ENCODE measurements at places on chromosomes 11 and 22.

DNA sequence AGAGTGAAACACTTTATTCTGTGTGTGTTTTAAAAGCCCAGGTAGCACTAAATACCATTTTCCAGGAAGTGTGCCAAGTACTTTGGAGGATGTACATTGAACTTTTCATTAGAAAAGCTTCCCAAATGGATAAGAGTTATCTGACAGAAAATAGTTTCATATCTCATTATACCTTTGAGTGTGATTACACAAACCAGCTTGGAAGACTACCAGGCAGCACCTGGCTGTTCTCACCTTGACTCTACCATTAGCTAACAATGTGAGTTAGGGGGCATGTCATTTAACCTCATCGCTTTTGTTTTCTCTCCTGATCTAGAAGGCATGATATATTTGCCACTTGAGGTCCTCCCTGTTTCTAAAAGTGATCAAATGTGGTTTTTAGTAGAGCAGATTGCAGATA, 50.2 kb downstream of the GRM5 start:
- DNase-seq, result no peak

GRCh38 chr22:37196539-37197450, 8.7 kb upstream of the C1QTNF6 start:
- no peak for DNase-seq

- DNase-seq, result no peak
Measured at GRCh38 chr11:85231588-85231987, 395.6 kb downstream of the DLG2 start.

- peak; percentile 59 for DNase-seq
Measured at GRCh38 chr22:44080936-44081861, 57.1 kb downstream of the PARVB start.

- no peak for DNase-seq
Measured at GRCh38 chr22:22380098-22381030, 128.2 kb downstream of the ZNF280B start.

- no peak for DNase-seq
Measured at GRCh38 chr11:11401960-11402535, 49.0 kb upstream of the CSNK2A3 start.

DNA sequence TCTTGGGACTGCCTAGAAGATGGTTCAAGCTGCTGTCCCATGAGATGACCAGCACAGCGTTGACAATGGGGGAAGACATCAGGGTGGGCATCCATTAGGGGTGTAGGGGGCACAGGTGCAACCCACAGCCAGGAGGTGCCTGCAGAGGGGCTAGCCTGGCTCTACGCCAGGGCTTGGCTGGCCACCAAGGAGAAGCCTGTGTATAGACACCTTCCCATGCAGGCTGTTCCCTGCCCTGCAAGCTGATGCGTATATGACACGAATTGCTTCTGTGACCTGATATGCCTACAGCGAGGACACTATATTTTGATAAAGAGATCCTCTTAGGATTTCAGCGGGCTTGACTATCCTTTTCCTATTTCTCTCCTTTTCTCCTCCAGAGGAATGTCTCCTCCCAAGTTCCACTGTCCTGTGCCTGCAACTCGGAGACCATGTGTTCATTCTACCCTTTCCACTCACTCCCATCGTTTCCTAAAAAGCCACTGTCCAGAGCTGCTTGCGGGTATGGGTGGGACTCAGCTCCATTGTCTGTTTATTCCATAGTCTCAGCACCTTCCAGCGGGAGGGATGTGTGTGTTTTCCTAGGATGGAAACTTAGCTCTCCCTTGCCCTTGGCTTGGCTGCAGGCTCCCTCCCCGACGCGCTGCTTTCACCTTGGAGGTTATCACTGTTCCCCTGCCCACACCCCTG, 56.1 kb downstream of the ST14 start:
- DNase-seq, result no peak

GRCh38 chr11:131099013-131099412, 182.7 kb upstream of the SNX19 start:
- no peak for DNase-seq

GRCh38 chr22:44459551-44459950, 38.5 kb downstream of the RTL6 start:
- no peak for DNase-seq

- DNase-seq, result no peak
Measured at GRCh38 chr22:31332010-31332409, 14.1 kb downstream of the PATZ1 start.

GRCh38 chr11:40235841-40236240, 1223.6 kb downstream of the LRRC4C start:
- DNase-seq, result no peak

DNA sequence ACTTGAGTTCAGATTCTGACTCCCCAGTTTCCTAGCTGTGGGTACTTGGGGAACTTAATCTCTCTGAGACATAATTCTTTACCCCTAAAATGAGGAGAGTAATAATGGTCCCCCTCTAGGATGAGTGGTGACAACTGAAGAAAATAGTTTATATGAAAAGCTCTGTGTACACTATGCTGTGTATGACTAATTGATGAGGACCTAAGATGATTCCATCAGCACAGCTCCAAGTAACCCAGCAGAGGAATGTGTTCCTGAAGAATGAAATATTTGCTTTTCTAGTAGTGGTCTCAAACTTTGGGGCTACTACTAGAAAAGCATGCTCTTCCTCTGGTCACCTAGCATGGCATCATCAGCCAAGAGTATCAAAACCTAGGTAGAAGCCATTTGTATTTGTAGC, 217.3 kb upstream of the NARS2 start:
- no peak for DNase-seq

DNA sequence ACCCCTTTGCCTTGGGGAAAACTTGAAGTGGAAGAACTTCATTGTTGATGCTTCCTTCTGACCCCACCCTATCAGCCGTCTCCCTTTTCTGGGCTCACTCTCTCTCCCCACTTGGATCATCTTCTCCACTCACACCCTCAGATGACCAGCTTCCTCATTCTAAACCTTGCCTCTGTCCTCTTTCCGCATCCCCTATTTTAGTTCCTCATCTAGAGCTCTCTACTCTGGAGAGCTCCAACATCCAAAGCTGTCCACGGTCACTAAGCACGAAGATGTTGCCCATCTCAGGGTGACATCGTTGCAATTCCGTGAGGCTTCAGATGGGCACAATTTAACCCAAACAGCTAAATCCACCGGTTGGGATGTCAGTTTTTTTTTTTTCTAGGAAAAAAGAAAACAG, 31.6 kb upstream of the ME3 start:
- DNase-seq, result no peak

DNA sequence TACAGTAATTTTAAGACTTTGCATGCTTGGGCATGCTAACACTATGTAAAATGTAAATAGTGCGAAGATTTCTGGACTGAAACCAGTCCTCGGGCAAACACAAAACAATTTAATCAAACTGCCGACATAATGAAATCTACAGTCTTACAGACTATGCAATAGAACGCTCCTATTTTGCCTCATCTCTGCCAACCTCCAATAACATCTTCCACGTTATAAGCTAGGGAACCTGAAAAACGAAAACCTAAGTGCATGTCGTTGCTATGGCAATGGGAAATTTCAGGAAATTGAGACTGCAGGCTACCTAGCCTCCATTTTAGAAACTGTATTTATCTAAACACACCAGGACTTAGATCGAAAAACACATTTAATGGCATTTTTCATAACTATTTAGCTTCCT, 1.1 kb downstream of the CSTF3 start:
- DNase-seq, result no peak

DNA sequence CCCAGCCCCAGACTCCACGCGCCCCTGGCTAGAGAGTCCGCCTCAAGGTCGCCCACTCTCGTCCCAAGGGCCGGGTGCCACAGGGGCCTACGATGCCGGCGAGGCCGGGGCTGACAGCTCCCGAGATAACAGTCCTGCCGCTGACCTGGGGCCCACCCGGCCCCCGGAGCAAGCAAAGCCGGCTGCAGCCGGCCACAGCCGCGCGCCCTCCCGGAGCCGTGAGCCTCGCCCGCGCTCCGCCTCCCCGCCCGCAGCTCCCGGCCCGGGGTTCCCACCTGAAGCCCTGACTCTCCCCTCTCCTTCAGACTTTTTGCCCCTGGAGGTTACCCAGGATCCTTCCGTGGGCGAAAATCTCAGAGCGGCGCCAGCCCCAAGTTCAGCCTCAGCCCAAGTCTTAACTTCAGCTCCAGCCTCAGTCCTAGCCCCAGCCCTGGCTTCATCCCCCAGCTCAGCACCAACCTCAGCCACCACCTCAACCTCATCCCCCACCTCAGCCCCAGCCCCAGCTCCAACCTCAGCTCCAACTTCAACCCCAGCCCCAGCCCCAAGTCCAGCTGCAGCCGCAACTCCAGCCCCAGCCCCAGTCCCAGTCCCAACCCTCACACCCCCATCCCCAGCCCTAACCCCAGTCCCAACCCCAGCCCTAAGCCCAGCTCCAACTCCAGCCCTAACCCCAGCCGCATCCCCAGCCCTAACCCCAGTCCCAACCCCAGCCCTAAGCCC, 1.7 kb downstream of the KLHDC7B start:
- no peak for DNase-seq

- DNase-seq, result no peak
Measured at GRCh38 chr11:1263010-1263409, 40.1 kb downstream of the MUC5B start.

- no peak for DNase-seq
Measured at GRCh38 chr11:10503777-10504480, 37.1 kb downstream of the RNF141 start.

- no peak for DNase-seq
Measured at GRCh38 chr22:24161909-24162308, 19.4 kb upstream of the SUSD2 start.

- no peak for DNase-seq
Measured at GRCh38 chr11:117876059-117876340, 458 bp downstream of the FXYD6 start.

Measured in CD4-positive, alpha-beta memory T cell (primary cell).